ENCODE measurements at places on chromosomes 13 and 19.

DNA sequence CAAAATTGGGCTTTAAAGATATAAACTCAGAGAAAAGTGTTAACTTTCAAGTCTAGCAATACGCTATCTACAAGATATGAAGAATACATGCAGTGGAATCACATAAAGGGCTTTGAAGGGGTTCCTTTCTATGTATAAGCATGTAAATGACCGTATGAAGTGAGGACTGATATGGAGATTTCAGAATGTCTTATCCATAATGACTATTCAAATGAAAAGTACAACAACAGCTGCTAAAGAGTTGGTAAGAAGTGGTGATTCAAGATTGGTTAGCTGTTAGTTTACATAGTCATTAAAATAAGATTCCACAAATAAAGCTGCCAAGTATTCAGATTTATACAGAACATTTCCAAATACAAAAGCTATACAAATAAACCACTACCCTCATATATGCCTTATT is 153.4 kb upstream of the STARD13 start:
- DNase-seq: no peak

DNA sequence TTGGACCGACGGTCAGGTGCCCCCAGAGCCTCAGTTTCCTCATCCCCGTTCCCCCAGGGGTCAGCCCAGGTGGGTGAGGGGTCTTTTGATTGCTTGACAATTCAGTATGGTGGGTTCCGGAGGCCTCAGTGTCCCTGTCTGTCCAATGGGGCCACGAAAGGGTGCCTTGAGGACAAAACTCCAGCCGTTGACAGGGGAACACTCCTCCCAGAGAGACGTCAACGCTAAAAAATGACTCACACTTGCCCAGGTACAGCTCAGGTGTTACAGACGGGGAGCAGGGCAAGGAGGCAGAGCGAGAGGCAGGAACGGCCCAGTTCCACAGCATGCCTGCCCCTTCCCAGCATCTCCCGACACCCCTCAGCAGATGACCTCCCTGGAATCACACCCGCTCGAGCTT is 1.8 kb downstream of the TNFAIP8L1 start:
- DNase-seq: no peak

GRCh38 chr19:47729468-47729798 is 15.9 kb upstream of the NOP53 start:
- no peak for DNase-seq

DNA sequence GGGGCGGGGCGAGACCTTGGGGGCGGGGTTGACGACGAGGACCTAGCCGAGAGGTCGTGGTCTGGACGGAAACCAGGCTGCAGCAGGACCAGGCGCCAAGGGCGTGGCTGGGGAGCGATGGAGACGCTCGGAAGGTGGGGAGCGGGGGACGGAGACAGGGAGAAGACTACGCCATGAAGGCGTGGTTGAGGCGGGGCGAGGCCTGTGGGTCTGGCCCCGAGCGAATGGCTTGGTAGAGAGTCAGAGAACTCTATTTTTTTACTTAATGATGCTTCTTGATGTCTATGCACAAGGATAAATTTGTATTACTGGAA is 674 bp upstream of the FBXL12 start:
- DNase-seq: no peak

DNA sequence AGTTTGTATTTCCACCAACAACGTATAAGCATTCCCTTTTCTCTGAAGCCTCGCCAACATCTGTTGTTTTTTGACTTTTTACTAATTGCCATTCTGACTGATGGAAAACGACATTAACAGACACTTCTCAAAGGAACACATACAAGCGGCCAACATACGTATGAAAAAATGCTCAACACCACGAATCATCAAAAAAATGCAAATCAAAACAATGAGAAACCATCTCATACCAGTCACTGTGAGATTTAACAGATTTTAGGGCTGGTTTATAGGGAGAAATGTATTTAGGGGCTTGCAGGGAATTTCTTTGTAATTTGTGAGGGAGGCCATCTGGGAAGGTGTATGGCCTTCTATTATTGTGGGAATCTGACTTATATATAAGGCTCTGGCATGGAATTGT is 2.8 kb upstream of the DZIP1 start:
- no peak for DNase-seq

DNA sequence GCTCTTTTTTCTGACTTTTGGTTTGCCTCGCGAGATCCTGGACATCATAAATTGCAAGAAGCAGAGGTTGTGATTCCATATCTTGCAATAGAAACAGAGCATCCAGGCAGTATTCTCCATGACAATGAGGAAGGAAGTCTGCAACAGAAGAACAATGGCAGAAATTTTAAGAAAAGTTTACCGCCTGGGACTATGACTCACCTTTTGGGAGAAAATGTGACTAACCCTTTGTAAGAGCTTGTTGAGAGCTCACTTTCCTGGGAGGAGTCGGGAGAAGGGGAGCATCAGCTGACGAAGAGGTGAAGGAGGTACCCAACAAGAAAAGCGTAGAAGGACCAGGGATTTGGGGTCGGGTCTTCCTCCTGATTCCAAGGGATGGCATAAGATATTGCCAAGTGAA is 34.3 kb upstream of the TNFSF11 start:
- no peak for DNase-seq

GRCh38 chr19:13441810-13442512 is 64.3 kb downstream of the CACNA1A start:
- peak; percentile 35 for DNase-seq

DNA sequence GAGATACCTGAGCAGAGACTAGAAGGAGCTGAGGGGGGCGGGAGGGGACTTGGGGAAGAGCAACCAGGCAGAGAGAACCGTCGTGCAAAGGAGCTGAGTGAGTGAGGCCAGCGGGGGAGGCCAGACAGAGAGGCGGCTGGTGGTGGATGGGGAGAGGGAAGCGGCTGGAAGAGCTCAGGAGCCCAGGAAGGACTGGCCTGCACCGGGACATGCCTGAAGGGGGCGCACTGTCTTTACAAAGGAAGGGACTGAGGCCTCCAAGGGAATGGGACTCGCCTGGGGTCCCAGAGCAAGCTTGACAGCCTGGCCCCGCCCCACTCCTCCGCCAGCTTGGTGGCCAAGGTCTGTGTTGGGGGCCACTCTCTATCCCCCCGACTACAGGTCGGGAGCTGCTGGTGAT is 14.9 kb downstream of the ONECUT3 start:
- peak; percentile 16 for DNase-seq
